AG09309 (cell line): ENCODE measurements at places on chromosomes 16 and 17.

DNA sequence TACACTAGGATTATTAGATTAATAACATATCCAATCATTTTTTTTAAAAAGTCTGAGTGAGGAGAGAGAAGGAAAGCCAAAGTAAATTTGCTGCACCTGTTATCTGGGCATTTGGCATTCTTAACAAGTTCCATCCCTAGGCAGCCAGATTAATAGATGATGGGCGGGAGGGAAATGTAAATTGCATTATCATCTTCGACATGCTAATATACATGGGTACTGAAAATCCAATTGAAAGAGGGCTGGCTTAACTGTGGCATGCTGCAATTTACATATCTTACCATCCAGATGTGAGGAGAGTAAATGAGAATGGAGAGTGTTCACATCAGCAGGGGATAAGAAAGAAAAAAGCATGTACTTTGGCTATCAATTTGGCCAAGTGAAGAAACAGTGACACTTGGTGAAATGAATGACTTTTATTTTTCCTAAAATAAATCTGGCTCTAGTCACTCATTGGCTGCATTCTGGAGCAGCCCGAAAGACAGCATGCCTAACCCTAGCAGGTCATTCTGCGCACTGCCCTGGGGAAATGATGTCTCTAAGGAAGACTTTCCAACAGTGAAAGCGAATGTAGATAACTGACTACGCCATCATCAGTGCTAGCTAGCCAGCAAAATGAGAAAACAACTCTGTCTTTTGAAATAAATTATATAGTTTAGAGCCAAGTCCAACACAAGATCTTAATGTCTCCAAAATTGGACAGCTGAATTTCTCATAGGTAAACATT, 57.9 kb downstream of the HYDIN start:
- no peak for DNase-seq

DNA sequence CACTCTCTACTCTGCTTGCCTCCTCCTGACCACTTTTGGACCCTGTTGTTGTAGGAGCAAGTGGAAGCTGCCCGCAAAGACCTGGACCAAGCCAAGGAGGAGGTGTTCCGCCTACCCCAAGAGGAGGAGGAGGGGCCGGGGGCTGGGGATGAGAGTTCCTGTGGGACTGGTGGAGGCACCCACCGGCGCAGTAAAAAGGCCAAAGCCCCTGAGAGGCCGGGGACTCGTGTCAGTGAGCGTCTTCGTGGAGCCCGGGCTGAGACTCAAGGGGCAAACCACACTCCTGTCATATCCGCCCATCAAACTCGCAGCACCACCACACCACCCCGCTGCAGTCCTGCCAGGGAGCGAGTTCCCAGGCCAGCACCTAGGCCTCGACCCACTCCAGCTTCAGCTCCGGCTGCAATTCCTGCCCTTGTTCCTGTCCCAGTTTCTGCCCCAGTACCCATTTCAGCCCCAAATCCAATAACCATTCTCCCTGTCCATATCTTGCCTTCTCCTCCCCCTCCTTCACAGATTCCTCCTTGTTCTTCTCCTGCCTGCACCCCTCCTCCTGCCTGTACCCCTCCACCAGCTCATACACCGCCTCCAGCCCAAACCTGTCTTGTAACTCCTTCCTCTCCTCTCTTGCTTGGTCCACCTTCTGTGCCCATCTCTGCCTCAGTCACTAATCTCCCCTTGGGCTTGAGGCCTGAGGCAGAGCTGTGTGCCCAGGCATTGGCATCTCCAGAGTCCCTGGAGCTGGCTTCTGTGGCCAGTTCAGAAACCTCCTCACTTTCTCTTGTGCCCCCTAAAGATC, 11.0 kb upstream of the PHKG2 start:
- no peak for DNase-seq

- DNase-seq: no peak
Measured at GRCh38 chr16:16071631-16072244, 122.3 kb downstream of the ABCC1 start.

DNA sequence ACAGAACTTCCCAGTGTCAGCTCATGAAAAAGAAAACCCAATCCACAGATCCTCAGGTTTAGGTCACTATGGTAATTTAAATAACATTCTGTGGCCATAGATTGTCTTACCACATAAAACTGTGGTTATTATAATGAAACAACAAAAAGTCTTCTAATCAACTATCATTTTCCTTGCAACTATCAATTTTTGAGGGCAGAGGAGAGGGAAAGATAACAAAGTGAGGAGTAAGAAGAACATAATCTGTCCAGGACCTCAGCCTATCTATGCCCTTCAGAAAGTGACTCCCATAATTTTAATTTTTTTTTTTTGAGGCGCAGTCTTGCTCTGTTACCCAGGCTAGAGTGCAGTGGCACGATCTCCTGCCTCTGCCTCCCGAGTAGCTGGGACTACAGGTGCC, 4.0 kb upstream of the GGNBP2 start:
- no peak for DNase-seq

GRCh38 chr16:9055661-9056060, 35.8 kb upstream of the HAPSTR1 start:
- DNase-seq: no peak

DNA sequence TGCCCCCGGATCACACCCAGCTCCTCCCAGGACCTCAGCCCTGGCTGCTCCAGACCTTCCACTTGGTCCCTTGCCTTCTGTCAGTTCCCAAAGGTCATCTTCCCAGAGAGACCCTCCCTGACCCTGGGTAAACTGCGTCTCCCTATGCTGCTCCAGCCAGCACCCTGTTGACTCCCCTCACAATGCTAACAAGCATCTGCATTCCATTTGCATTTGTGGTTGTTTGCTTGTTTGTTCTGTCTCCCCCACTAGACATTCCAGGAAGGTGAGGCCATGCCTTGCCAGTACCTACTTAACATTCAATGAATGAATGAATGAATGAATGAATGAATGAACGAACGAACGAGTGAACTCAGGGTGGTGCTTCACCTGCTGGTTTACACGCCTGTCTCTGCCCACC, 171.2 kb downstream of the WSCD1 start:
- no peak for DNase-seq

- no peak for DNase-seq
Measured at GRCh38 chr16:77745972-77746371, 23.7 kb downstream of the NUDT7 start.

- no peak for DNase-seq
Measured at GRCh38 chr17:46766493-46767491, 51.7 kb downstream of the WNT3 start.

- no peak for DNase-seq
Measured at GRCh38 chr16:56797861-56798260, 67.1 kb upstream of the SLC12A3 start.

GRCh38 chr17:14092808-14093207, 23.5 kb downstream of the COX10 start:
- no peak for DNase-seq

DNA sequence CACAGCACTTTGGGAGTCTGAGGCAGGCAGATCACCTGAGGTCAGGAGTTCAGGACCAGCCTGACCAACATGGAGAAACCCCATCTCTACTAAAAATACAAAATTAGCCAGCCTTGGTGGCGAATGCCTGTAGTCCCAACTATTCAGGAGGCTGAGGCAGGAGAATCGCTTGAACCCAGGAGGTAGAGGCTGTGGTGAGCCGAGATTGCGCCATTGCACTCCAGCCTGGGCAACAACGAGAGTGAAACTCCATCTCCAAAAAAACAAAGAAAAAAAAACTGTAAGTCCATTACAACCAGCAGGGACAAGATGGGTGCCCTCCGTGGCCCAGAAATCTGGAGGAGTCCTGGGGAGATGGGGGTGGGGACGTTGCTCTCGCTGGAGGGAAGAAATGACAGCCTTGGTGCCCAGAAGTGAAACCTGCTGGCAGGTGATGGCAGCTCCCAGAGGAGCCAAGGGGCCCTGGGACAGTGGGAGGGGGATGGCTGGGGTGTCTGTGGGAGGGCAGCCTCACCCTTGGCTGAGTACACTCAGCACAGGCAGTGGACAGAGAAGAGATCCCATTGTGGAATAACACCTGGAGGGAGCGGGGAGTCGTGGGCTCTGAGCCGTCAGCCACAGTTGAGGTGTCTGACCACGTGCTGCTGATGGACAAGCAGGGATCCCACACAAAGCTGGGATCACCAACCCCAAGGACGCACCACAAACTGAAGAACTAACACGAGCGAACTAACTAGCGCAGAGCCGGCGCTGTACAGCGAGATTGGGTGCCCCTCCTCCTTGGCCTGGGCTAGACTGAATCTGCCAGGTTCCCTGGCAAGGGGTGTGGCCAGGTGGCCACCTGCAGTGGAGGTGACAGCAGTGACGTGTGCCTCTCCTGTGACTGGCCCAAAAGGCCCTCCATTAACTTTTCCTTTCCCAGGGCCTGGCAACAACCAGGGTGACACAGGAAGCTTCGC, 46.9 kb upstream of the BAHCC1 start:
- no peak for DNase-seq

DNA sequence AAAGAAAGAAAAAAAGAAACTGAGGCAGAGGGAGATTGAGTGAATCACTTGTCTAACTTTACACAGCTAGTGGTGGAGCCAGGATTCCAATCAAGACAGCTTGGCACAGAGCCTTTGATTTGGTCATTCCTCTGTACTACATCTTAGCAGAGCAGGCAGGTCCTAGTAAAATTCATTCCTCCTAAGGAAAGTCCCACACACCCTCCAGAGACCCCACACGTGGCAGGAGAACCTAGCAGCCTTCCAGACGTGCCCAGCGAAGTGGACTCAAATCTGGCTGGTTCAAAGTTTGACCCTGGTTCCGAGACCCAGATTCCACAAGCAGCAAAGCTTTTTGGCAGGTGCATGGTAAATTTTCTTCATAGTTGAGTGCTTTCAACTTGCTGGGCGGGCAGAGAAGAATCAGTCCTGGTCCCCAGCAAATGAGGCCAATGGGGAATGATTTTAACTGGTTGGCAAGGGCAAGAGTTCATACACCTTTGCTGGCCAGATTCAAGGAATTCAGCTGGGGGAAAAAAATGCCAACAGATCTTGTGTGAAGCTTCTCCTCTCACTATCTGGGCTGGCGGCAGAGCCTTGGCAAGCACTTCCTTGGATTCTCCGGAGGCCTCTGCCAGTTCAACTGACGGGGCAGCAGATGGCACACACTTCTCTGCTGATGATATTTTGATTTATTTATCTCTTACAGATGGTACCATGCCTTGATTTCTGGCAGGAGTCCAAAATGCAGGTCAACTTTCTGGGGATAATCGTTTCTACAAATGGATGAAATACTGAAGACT, 82.4 kb downstream of the GSG1L start:
- no peak for DNase-seq

- no peak for DNase-seq
Measured at GRCh38 chr16:52528393-52529065, 18.4 kb downstream of the TOX3 start.

GRCh38 chr17:77009877-77010276, 130.9 kb upstream of the SEC14L1 start:
- DNase-seq: no peak
